NCI-H187 treated with DMSO at 0.1 percent for 48 hours (cell line): ENCODE measurements at places on chromosomes 4 and X.

DNA sequence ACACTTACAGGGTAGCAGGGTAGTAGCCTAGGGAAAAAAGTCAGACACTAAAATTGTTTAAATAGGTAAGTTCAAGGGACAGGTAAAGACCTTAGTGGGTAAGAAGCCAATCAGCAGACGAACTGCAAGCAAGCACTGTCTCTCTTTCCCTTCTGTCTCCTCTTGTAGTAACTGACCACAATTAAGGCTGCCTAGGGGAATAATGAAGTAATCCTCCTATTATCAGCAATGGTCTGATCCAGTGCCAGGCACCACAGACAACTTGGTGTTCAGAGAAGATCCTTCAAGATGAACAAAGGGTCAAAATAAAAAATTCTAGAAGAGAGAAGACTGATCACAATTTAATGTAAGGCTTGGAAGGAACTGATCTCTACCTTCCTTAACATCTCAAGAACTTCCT lies 62.9 kb downstream of the ELOVL6 start:
- no peak for DNase-seq

DNA sequence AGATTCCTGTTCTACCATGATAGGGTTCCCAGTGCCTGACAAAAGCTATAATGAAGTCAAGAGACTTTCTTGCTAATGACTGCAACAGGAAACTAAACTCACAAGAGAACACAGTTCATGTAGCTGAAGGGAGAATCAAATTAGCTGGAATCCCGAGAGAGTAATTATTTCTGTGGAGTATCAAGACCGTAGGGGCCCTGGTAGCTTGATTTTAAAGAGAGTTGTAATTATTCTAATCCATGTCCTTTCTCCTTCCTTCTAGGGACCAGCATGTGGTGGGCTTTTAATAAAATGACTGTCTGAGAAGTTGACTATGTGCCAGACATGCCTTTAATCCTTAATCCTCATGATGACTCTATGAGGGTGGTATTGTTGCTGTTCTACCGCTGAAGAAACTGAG lies 1.7 kb upstream of the TRPC5OS start:
- no peak for DNase-seq

GRCh38 chrX:7775987-7776386 lies 67.0 kb upstream of the VCX start:
- DNase-seq = no peak

DNA sequence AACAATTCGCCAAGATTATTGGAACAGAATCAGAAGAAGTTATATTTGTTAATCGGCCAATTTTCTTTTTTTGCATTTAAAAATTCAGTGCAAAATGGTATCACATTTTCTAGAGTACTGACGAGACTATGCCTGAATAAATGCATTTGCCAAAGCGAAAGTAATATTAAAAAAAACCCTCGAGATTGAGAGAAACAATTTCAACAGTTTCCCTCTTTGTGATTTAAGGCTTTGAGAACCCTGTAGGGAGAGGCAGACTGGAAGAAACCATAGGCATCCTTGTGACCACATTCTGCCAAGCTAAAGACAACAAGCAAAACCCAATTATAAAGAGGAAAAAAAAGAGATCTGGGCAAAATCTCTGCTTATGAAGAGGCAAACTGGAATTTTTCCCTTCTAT lies 218.1 kb upstream of the GK2 start:
- no peak for DNase-seq

DNA sequence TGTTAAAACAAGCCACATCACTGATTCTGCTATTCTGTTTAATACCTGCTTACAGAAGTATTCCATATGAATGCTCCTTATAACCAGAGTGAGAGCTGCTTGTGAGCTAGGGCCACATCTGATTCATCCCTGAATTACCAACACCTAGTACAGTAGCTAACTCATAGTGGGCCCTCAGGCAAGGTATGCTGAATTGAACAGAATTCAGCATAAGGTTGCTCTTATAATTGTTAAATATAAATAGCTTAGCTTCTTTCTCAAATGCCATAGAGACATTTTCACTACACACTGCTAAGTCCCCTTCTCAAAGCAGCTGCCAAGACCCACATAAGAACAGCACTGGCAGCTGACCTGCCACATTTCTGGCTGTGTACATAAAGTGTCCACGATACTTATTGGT lies 27.0 kb upstream of the MCF2 start:
- no peak for DNase-seq

GRCh38 chrX:106874075-106874474 lies 29.1 kb downstream of the RIPPLY1 start:
- peak; percentile 0 for DNase-seq

DNA sequence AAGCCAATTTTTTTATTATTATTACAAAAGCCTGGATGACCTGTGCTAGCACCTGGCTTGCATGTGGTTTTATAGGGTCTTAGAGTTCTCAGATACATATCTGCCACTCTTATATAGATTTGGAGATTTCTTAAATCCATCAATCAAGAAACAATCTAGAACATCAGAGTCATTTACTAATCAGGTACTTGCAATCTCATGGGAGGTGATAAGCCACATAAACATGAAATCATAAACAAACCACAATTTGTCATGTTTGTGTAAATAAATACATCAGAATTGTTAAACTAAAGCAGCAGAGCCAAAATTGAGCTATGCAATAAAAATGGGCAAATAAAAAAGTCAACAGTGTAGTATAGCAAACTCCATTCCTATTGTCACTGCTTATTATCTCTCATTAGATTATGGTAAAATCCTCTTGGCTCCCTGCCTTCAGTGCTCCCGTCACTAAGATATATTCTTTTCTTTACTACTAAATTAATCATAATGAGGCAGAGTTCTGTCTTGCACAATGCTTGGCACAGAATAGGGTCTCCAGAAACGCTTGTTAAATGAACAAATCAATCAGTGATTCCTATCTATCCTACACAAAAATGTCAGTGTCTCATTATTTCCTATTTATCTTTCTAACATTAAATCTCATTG lies 108.7 kb upstream of the TTC29 start:
- no peak for DNase-seq

DNA sequence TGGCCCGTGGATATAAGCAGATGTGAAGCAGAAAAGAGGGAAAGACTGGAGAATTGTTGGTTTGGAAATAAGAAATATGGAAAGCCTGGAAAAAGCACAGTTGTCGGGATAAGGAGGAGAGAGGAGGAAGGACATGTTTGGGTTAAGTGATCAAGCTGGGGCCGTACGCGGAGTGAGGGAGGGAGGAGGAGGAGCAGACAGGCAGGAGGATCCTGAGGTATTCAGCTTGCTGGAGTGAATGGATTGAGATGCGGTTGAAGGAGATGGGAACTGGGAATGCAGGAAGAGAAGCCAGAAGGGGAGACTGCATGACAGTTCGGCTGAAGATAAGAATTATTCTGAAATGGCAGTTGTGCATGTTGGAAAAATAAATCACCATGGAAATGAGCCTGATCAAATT lies 21.2 kb downstream of the ZFP42 start:
- no peak for DNase-seq
